ENCODE measurements at places on chromosomes 1 and 21.
A peak's percentile ranks its signal among the peaks of the same experiment; 100 is the strongest.

DNA sequence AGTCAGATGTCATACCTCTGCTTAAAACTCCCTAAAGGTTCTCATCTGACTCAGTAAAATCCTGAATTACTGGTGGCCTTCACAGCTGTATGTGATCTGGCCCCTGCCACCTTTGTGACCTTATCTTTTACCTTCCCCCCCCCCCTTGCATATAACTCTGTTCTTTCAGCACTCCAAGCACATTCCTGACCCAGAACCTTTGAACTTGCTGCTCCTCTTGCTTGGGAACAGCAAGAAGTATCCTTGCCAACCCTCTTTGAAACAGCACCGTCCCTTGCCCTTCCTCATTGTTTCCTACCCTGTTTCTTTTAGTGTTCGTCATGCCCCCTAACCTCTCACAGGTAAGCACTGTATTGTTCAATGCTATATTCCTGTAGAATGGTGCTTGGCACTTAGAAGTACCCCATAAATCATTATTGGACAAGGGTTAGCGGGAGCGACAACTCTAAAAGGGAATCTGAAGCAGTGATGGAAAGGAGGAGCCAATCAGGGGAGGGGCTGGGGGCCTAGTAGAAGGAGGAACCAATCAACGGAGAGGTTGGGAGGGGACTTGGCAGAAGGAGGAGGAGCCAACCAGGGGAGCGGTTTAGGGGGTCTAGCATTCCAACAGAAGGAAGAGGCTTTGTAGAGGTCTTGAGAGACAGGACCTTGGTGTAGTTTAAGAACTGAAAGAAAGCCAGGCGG, 13.9 kb downstream of the CACHD1 start:
- no peak for DNase-seq

GRCh38 chr1:88768187-88768586, 84.1 kb downstream of the PKN2 start:
- no peak for DNase-seq

DNA sequence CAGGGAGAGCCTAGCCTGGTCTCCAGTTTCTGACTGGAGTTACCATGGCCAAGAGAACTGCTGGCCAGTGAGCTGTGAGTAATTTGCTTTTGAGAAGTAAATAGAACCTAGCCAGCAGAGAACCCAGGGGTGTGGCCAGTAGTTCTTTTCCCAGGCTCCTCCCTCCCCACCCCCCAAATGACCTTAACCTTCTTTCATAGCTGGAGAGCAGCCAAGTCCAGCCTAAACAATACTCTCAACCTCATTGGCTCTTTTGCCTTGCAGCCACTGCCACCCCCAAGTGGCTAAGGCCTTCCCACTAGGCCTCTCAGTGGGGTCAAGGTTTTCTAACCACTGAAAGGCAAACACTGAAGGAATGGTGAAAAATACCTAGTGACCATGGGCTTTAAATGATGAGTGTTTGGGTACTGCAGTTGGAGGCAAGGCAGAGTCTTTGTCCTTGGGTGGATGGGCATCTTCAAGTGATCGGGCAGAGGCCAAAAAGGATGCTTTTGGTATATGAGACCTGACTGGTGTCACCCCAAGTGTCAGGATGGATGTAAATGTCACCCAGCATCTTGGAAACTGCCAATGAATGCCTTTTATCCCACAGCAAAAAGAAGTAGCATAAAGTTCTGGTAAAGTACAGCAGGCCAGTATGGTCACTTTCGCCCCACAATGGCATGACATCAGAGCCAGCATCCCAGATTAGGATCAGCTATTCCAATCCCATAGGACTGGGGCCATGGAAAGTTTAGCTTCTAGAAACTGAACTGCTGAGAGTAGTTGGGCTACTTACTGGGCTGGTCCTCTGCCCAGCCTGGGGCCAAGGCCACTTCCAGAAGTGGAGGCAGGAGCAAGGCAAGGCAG, 3.5 kb upstream of the PIGV start:
- peak; percentile 64 for DNase-seq

DNA sequence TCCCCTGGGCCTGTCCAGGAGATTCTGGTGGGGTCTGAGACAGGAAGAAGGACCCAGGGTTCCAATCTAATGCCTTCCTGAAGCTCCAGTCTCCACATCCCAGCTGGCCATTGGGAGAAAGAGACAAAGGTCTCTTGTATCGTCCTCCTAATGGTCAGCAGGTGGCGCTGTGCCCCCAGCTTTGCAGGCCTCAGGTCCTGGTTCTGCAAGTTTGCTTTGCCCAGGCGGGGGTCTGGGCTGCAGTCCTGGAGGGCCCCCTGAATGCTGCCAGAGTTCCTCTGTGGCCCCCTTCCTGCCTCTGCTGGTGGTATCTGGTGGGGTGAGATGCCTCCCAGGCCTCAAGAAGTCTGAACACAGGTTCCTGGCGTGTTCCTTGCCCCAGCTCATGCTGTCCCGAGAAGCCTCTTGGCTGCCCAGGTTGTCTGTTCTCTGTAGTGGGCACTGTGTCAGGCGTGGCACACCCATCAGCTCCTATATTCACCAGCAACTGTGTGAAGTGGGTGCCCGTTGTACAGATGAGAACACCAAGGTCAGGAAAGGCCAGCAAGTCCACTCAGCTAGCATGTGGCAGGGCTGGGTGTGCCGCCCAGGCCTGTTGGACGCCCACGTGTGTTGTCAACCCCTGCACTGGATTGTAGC, 33.8 kb upstream of the CSF3R start:
- peak; percentile 66 for DNase-seq

Data from SK-MEL-5 (cell line).